ENCODE measurements at places on chromosomes 16 and 17.

DNA sequence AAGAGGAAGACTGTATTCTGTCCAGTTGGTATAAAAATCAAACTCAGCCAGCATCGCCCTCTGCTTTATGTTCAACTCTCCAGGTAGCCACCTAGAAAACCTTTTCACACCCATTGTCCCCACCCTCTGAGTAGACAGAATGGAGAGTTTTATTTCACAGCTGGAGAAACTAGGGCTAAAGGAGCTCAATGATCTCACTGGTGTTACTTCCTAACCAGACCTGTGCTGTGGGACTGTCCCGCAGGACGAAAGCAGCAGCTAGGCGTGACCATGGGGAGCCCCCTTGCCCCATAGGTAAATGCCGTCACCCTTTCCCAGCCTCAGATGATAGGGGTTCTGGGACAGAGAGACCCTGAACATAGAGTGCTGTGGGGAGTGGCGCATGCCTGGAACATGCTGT is 67.7 kb downstream of the CYLD start:
- no peak for DNase-seq

GRCh38 chr17:909642-910323 is 69.8 kb downstream of the NXN start:
- no peak for DNase-seq

GRCh38 chr17:3589784-3590183 is 19.4 kb downstream of the TRPV1 start:
- no peak for DNase-seq

DNA sequence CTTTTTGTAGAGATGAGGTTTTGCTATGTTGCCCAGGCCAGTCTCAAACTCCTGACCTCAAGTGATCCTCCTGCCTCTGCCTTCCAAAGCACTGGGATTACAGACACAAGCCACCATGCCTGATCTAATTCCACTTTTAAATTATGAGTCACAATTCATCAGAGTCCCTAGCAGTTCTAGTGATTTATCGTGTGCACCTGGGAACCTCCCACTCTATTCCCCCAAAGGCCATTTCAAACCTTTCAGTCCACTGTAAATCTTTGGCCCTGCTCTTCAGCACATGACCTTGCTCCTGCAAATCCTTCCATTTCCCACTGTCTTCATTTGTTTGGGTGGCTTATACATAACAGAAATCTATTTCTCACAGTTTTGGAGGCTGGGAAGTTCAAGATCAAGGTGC is 73.0 kb downstream of the HS3ST2 start:
- no peak for DNase-seq

DNA sequence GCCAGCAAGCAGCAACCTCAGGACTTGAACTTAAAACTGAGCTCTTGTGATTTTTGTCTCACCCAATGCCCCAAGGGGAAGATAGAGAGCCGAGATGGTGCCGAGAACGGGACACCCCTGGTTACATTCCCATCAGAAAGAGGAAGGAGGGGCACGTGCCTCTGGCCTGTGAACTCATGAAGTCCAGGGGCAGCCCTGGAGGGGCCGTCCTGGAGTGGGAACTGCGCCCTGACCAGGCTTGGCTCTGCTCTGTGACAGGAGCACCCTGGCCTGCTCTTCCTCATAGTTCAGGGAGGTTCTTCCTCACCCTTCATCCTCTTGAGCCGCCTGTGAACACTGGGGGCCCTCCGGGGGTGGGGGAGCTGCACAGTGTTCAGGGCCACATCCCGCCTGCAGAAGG is 130.3 kb upstream of the FOXF1 start:
- DNase-seq: no peak

GRCh38 chr16:75089486-75090202 is 26.9 kb downstream of the LDHD start:
- no peak for DNase-seq

- DNase-seq: no peak
Measured at GRCh38 chr16:54175552-54176375, 110.8 kb downstream of the IRX3 start.

- DNase-seq: no peak
Measured at GRCh38 chr16:26505496-26505895, 561.2 kb upstream of the C16orf82 start.

DNA sequence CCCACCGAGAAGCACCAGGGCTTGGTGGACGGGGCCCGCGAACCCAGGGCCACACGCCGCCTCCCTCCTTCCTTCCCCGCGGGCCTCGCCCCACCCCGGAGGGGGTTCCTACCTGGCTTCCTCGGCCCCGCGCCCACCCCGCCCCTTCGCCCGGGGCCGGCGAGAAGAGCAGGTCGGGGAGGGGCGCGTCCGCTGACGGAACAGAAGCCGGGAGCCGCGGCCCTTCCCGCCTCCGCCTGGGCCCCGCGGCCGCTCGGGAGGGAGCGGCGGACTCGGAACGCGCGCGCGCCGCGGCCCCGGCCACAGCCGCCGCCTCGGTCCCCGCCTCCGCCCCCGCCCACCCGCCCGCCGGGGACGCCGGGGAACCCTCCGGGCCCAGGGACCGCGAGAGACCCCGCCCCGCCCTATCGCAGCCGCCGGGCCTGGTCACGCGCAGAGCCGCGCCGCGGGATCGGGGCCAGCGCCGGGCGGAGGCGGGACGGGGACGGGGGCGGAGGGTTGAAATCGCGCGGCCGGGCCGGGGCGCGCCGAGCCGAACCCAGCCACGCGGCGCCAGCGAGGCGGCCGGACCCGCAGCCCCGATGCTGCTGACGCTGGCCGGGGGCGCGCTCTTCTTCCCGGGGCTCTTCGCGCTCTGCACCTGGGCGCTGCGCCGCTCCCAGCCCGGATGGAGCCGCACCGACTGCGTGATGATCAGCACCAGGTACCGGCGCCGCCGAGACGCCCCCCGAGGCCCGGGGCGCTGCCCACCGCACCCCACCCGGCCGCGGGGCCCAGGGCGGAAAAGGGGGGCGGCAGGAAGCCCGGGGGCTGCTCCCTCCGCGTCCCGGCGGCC is at the start of gene TLCD3A:
Gene TLCD3A, plus strand, starts transcription at position 530 of the 835 bp plus-strand sequence. Its CDS starts 52 bp downstream, at position 582.
- DNase-seq: peak; percentile 82

GRCh38 chr16:81586417-81586816 is 141.8 kb downstream of the CMIP start:
- no peak for DNase-seq

DNA sequence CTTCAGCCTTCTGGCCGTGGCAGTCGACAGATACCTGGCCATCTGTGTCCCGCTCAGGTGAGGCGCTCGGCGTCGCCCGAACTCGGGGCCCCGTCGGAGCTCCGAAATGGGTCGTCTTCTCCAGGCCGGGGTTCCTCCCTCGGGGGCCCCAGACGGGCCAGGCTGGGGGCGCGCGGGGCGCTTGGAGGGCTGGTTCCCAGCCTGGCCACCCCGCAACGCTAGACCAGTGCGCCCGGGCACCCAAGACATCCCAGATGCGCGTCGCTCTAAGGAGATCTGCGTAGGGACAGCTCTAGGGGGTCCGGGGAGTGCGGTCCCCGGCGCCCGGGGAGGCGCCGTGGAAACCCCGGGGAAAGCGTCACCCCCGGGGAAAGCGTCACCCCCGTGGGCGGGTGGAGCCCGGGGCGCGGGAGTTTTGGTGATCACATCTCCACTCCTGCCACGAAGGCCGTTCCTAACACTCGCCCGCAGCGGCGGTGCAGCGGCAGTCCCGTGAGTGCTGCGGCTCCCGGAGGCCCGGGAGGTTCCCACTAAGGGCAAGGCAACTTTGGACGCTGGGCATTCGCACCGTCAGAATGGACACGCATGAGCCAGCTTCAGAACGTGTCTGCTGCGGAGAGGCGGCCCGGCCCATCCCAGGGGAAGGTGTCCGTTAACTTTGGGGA is 729 bp downstream of the ADORA2B start:
- peak; percentile 36 for DNase-seq

DNA sequence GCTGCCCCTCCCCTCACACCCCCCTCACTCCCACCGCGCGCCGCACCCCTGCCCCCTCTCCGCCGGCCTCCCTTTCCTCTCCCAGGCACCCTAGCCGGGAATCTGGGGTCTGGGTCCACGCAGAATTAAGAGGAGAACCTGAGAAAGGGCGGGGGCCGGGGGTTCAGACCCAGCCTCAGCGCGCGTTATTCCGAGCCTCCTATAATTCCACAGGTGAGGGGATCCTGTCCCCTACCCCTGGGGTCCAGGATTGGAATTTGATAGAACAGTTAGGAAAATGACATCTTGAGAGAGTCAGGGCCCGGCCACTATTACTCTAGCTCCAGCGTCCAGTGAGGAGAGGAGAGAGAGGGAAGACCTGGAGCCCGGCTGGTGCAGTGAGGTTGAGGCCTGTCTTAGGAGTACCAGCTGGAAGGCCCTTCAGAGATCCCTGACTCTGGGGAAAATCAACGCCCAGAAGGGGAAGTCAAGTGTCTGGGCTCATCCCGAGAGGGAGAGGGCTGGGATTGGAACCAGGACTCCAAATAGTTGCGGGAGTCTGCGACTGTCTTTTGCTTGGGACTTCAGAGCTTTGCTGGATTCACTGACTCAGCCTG is 17.3 kb downstream of the GRB7 start:
- DNase-seq: no peak

DNA sequence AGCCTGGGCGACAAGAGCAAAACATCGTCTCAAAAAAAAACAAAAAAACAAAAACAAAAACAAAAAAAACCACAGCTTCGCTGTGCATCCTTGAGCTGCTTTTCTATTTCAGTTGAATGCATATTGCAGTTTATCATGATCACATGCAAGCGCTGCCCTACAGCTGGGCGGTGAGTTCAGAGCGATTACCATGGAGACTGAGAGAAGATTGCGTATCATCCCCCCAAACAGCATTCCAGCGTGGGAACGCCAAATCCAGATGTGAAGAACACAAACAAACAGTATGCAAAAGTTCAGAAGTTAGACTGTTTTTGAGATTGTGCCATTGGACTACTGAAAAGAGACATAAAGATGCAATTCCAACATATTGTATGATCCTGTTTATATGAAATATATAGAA is 15.1 kb upstream of the SLC52A1 start:
- no peak for DNase-seq

- DNase-seq: no peak
Measured at GRCh38 chr16:49488336-49488735, 114.7 kb downstream of the C16orf78 start.

DNA sequence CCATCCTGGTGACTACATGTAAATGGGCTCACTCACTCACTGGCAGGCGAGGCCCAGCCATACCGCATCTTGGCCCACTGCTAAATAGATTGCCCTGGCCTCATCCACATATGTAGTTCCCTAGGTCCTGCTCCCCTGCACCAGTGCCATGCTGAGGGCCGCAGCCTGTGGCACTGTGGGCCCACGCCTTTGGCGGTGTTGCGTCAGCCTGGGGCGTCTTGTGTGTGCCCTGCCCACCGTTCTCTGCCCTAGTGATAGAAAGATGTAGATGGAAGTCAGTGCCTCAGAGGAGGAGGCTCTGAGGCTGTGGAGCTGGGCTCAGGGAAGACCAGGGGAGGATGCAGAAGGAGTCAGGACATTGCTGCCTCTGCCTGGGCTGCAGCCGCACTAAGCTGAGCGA is 18.9 kb downstream of the C17orf75 start:
- no peak for DNase-seq

DNA sequence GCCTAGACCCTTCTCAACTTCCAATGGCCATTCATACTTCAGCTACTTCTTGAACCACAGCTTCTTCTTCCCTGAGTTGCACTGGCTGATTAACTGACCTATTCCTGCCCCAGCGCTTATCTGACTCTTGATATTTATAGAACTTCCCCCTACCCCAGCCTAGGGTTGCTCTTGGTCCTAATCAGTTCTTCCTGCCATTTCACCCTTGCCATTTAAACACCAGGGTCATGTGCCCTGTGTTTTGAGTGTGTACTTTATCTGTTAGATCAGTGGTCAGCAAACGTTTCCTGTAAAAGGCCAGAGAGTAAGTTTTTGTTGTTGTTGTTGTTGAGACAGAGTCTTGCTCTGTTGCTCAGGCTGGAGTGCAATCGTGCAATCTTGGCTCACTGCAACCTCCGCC is 82.4 kb upstream of the COX10 start:
- no peak for DNase-seq

DNA sequence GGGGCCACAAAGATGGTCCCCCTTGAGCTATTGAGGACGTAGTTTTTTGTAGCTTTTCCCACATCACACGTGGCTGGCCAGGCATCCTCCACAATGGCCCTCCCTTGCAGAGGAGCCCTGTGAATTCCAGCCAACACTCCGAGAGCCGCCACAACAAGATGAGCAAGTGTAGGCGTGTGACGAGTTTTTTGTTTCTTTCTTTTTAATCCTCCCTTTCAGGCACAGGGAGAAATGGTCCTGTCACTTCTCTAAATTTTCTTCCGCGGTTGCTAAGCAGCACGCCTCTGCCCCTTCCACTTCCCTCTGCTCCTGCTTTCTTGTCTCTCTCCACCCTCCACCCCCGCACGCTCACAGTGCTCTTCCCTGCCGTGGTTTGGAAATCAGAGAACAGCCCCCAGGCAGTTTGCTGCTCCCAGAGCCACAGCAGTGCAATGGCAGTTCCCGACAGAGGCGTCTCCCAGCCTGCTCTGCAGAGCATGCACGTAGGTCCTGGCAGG is 68.0 kb upstream of the MRTFB start:
- peak; percentile 53 for DNase-seq

DNA sequence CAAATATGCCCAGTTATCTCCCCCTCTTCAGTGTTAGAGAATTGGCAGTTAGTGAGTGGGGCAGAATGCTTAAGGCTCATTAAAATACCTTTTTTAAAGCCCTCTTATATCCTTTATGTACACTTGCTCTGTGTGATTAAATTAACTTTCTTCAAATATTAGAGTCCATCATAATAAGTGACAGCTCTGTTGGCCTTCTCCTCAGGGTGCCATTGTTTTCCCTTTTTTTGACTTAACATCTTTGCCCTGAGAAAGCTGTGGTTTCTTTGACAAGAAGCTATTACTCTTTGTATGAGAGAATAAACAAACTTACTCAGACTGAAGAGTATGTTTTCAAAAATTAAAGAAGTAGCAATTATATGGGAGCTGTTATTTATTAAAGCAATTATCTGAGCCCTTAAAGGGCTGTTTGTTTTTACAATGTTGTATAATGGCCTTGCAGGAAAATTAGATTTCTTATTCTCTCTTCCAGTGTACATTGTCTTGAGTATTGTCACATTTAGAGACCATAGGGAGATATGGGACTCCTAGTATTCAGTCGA is 13.4 kb downstream of the RBBP6 start:
- DNase-seq: no peak

GRCh38 chr17:59185997-59186396 is 23.8 kb upstream of the SMG8 start:
- DNase-seq: no peak

DNA sequence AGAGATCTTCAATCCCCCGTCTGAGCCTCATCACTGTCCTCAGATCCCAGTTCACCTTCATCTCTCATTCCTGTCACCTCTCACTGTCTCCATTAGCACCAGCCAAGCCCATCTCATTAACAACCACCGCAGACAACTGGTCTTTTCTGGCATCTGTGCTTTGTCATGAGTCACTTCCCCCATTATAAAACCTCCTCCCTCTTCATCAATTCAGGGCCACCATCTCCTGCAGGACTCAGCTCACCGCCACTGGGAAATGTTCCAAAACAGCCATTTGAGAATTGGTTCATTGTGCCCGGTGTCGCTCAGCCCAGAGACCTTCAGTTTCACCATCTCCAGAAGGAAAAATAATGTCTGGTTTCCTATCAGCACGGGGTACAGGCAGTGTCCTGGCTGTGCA is 56.9 kb upstream of the TEKT3 start:
- no peak for DNase-seq
